Choroid plexus epithelial cell (primary cell): ENCODE measurements at places on chromosomes 1 and 21.

GRCh38 chr1:216346526-216346925 is 76.7 kb downstream of the USH2A start:
- peak; percentile 5 for DNase-seq

DNA sequence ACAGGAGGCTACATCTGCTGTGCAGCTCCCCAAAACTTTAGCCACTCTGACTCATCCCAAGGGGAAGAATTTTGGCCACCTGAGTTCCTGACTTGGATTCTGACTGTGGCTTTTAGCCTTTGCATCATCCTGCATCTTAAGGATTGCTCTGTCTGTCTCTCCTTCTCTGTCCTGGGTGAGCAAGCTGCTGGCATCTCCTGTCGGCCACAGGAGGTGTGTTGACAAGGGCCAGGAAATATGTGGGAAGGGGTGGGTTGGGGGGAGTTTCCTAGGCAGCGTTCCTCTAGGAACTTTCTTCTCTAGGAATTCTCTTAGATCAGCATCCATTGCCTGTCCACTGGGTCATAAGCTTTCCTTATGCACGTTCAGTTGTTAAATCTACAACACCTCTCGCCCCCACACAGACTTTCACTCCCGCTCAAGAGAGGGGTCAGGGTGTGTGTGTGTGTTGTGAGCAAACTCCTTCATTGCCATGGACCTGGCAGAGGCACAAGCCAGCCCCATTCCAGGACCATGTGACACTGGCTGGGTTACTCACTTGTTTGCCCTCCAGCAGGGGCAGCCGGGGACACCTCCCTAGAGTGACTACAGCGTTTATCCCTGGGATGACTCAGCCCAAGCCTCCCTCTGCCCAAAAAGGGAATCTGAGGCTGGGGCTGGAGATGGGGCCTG is 145.0 kb upstream of the DUSP10 start:
- peak; percentile 62 for DNase-seq

DNA sequence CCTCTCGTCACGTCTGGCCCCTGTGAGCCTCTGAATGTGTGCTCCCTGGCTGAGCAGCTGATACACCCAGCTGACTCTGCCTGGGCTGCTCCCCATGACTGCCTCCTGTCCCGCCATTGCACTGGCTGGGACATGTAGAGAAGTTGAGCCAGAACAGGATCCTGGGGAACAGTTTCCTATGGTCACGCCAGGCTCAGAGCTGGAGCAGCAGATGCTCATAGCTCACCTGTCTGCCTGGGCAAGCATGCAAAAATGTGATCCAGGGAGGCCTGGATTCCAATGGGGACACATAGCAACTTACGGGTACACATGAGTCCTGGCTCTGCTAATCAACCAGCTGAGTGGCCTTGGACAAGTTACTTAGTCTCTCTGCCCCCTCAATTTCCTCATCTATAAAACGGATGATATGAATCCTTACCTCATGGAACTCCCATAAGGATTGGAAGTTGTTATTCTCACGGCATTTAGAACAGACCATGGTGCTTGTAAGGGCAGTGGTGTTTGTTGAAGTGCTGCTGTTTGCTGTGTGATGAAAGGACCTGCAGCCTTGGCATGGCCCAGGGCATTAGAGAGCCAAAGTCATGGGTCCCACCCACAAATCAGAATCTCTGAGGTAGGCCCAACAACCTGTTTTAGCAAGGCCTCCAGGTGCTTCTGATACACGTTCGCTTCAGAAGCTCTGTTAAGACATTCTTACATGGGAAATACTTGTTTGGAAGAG is 150.3 kb upstream of the VANGL1 start:
- DNase-seq, result no peak

GRCh38 chr1:97507863-97508262 is 413.0 kb downstream of the DPYD start:
- no peak for DNase-seq

DNA sequence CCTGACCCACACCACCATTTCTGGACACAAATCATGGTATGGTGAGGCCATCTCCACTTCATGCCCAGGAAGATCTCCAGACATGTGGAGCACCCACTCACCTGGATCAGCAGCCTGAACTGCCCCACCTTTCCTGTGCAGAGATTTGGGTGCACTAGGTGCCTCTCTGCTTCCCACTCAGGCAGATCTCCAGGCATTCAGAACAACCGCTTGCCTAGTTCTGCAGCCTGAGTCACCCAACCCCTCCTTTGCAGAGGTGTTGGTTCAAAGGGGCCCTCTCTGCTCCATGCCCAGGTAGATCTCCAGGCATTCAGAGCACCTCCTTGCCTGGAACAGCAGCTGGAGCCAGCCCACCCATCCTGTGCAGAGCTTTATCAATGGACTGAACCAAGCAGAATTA is 620.8 kb downstream of the LRRIQ3 start:
- DNase-seq, result no peak

DNA sequence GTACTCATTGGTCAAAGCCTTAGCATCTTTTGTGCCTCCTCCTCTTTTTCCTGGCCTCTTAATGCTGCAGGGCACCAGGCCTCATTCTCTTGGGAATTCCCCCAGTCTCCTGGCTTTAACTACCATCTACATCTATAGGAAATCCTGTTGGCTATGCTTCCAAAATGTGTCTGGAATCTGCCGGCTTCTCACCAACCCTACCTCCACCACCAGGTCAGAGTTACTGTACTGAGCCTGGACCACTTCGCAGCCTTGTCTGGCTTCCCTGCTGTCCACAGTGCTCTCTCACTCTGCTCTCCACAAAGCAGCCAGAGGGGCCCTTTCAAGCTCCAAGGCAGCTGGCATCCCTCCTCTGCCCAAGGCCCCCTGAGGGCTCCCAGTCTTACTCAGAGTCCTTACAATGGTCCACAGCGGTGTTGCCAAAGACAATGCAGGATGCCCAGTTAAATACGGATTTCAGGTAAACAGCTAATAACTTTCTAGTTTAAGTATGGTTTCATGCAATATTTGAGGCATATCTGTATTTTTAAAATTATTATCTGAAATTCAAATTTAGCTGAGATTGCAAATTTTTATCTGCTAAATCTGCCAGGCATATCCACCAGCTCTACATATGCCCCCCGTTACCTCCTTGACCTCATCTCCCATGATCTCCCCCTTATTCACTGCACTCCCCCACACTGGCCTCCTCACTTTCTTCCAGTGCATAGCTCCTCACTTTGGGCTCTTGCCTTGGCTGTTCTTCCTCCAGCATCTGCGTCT is 34.5 kb upstream of the FAM163A start:
- DNase-seq, result no peak
